ENCODE measurements at places on chromosomes 16 and 17.

GRCh38 chr17:12390631-12391030, 275.1 kb upstream of the MYOCD start:
- DNase-seq = no peak

DNA sequence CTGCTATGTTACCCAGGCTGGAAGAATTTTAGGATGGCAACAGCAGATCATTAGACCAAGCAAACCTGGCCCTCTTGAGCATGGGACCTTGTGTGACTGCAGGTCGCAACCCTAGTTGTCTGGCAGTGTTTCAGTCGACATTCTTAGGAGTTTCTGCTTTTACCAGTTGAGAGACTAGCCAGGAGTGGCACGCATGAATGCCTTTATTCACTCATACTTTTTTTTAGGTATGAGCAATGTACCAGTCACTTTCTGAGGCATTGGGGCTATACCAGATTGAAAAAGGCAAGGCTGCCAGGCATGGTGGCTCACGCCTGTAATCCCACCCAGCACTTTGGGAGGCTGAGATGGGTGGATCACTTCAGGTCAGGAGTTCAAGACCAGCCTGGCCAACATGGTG, 28.2 kb upstream of the HAS3 start:
- no peak for DNase-seq

- DNase-seq = no peak
Observed at GRCh38 chr16:58495521-58496331, 4.2 kb upstream of the NDRG4 start.

DNA sequence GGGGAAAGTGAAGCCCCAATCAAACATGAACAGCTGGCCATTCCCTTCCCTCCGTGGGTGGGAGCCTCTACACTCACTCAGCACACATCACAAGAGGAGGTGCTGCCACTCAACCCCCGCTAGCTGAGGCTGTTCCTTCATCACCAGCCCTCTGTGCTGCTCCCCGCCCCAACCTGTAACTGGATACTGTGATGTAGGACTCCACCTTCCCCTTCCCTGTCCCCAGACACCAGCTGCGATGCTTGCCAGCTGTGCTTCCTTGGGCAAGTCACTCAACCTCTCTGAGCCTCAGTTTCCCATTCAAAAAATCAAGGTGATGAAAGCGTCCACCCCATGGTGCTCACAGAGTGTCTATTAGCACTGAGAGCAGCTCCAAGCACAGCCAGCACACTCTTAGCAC, 273.2 kb downstream of the MRTFB start:
- DNase-seq = no peak

- DNase-seq = no peak
Observed at GRCh38 chr16:87322833-87323726, 5.9 kb upstream of the C16orf95 start.

GRCh38 chr17:1787301-1787902, 25.5 kb downstream of the SERPINF1 start:
- DNase-seq = no peak

DNA sequence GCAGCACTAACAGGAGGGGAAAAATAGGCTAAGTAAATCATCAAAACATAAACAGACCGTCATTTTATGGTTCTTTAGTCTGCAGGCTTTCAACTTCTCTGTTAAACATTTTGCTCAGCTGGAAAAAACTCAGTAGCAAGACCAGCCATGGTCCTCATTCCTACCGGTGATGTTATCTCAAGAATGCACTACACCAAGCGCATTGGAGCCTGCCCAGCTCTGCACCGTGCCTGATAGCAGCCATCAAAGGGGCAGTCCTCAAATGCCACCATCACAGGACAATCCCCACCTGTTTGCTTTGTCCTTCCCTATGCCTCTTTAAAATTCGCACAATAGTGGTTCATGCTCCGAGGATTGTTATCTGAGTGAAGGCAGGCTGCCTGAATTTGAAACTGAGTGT, 181.5 kb upstream of the MON1B start:
- no peak for DNase-seq

DNA sequence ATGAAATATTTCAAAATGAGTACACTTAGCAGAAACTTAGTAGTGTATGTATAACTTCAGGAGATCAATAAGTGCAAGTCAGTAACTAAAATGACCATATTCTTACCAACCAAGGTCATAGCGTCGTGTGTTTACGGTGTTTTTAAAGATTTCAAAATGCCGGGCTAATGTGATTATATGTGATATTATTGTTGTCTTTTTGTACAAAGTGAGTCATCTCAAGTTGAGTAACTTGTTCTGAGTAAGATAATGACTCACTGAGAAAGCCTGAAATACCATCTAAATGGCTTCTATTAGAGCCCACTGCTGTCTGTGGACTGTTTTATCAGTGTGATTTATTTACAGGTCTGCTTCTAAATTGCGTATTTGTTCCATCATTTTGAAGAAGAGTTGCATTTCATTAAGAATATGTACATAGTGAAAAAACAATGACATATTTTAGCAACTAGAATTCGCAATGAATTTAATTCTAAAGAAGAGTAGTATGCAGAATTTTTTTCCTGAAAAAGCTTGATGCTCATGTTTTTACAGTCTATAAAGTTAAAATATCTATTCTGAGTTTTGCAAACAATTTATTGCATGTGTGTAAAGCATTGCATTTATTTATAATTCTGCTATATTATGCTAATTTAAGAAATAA, 12.7 kb downstream of the KRT12 start:
- DNase-seq = no peak

GRCh38 chr16:76683051-76683450, 405.9 kb downstream of the CNTNAP4 start:
- DNase-seq = no peak

DNA sequence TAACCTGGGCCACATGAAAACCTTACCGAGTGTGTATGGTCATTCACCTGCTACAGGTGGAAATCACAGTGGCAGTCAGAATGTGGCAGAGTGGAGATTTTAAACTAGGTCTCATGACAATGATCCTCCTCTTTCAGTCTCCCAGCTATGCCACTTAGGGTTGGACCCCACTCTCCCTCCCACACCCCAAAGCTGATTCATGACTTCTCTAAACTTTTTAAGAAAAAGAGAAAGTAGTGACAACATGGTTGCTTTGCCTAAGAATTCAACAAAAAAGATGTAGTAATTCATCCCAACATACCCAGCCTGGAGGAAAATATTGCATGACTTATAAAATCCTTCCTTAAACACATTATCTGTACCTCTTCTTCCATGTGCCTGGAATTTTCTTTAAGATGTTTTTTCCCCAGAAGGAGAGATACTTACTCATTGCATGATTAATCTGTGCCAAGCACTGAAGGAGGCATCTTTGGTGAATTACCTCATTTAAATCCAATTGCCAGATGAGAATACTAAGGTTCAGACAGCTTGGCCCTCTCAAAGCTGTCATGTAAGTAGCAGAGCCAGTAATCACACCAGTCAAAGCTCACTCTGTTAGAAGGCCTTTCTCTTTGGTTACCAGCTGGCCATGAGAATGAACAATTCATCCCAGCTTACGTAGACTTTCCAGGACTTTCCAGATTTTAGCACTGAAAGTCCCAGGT, 119.9 kb downstream of the COPRS start:
- no peak for DNase-seq

- no peak for DNase-seq
Observed at GRCh38 chr17:61444831-61445230, 7.4 kb upstream of the TBX4 start.

DNA sequence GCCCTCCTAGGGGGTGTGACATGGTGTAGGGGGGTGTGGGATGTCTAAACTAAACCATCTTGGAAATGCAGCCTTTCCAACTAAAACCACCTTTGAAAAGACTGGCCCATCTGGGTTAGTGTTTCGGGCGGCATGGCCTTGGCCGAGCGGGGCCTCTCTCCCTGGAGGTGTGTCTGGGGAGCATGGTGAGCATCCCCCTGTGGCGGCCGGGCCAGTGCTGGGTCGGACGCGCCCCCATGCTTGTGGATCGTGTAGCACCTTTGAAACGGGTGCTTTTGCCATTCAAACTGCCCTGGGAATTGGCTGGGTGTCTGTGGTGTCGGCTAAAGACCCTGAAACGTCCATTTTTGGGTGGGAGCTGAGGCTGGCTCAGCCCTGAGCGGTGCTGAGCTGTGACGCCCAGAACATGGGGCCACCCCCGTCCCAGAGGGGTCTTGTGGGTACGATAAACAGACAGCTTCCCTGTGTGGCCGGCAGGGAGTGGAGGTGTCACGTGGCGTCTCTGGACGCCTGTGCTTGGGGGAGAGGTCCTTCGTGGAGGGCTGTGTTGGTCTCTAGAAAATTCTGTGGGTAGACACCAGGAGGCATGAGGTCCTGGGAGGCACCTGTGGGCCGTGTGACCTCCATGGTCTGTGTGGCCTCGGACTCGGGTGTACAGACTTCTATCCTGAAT, 6.3 kb downstream of the METRNL start:
- DNase-seq = no peak

DNA sequence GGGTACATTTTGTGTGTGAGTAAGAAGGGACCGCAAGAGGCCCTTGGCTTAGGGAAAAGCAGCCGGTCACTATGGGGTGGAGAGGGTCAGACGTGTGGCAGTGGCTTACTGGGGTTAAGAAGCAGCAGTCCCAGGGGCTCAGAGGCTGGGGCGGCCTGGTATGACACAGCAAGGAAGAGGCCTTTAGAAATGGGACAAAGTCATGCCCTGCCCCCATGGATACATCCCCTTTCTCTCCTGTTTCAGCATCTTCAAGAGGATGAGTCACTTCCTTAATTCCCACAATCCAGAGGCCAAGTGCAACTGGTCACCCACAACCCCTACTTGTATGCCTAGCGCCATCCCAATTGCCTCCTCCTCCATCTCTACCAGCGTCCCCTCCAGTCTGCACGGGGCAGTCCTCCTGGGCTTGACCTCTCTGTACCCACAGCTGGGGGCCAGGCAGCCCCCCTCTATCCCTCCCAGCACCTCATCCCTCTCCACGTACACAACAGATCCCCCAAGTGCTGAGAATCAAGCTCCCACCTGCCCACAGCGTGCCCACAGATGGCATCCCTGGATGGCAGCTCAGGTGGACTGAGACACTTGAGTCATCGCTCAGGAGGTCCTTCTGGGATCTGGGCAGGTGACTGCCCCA, 6.9 kb upstream of the EFTUD2 start:
- no peak for DNase-seq

DNA sequence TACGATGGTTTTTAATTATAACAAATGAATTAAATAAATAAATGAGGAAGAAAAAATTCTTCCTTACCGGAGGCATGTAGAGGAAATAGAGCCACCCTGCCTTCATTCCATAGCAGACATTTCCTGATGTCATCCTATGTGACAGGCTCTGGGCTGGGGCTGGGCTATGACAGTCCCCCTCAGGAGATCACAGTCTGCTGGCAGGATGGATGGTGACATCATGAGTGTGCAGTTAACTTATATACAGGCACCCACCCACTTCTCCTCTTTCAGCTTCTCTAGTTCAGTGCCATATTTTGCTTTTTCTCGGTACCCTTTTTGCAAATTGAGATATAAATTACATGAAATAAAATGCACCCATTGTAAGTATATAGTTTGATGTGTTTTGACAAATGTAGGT, 6.4 kb upstream of the CMTM3 start:
- DNase-seq = no peak

DNA sequence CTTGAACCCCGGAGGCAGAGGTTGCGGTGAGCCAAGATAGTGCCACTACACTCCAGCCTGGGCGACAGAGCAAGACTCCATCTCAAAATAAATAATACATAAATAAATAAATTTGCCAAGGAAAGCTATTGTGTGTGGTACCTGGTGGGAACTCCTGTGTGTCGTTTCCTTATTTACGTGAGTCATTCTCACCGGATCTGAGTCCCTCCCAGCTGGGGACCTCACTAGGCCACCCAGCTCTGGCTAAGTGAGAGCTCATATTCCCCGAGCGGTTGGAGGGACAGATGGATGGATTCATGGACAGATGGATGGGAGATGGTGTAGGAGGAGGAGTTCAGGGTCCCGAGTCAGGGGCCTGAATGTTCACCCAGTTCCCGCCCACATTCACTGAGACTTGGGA, 22.9 kb upstream of the C1QL1 start:
- no peak for DNase-seq

DNA sequence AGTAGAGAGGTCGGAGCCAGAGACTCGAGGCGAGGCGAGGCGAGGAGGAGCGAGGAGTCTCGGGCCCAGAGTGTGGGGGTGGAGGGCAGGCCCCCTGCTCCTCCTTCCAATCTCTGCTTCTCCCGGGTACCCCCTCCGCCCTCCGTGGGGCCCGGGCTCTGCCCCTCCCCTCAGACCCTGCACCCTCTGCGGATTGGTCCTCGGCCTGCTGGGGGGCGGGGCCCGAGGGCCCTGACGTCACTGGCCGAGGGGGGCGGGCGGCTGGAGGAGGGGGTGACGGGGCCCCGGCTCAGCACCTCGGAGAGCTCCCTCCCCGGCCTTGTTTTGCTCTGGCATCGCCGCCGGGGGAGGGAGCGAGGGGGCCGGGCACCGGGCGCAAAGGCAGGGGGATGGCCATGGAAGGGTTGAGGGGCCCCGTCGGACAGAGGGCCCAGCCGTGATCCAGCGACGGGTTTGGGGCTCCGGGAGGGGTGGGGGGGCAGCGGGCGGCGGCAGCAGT, at the start of gene RUNDC3A:
TSS of gene RUNDC3A (plus strand) at position 282 of the 499 bp plus-strand sequence. CDS start 232 bp downstream, outside the sequence.
- DNase-seq = peak; percentile 82

- peak; percentile 61 for DNase-seq
Observed at GRCh38 chr17:5011928-5012327, 14.2 kb downstream of the KIF1C start.

DNA sequence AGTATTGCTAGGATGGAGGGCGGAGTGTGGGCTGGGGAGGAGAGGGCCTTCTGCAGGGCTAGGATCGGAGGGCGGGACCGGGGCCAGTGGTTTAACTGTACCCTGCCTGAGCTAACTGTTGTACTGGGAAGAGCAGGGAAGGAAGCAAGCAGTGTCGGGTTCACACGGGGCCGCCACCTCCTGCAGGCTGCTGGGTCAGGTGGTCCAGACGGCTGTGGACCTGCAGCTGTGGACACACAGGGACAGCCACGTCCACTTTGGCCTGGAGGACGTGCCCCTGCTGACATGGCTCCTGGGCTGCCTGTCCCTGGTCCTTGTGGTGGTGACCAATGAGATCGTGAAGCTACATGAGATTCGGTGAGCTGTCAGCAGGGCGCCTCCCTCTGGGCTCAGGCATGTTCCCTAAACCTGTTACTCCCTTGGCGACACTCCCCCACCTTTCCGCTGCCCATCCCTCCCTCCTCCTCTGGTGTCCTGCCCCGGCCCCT, 16.6 kb downstream of the CASKIN2 start:
- no peak for DNase-seq

DNA sequence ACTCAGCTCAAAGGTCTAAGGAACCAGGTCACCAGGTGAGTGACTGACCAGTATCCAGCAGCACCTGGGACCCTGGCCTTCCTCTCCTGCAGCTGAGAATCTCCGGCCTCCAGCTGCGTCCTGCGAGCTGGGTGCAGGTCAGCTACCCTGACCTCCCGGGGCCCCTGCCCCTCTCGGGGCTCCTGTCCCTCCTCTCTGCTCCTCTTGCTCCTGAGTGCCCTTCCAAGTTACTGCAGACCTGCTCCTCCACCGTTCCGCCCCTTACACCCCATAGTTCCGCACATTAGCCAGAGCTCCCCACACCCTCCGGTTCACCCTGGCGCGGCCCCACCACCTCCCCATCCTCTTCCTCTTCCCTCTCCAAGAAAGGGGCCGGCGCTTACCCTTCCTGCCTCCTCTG, 10.6 kb downstream of the FOXJ1 start:
- DNase-seq = no peak

All from stimulated activated CD4-positive, alpha-beta T cell treated with anti-CD3 and anti-CD28 coated beads, Interleukin-1b, Interleukin-23, amount 100 ng/mL, for 48 hours (primary cell).